ENCODE measurements at places on chromosomes 5 and 9.

DNA sequence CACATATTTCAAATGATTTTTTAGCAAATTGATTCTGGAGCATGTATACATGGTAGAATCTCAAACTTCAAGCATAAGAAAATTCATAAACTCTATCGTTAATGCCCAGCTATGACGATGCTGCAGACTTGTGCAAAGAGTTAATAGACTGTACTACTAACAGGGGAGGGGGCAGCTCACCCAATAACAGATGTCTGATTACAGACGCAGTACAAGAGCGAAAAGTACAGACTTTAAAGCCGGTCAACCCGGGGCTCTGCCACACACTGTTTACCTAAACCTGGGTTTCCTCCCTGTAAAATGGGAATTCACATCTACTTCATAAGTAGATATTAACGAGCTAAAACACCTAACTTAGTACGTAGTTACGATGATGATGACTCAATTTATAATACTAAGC is 651 bp downstream of the TRIM23 start:
- DNase-seq = no peak

GRCh38 chr5:139141446-139142204 is 56.5 kb downstream of the SIL1 start:
- DNase-seq = no peak

DNA sequence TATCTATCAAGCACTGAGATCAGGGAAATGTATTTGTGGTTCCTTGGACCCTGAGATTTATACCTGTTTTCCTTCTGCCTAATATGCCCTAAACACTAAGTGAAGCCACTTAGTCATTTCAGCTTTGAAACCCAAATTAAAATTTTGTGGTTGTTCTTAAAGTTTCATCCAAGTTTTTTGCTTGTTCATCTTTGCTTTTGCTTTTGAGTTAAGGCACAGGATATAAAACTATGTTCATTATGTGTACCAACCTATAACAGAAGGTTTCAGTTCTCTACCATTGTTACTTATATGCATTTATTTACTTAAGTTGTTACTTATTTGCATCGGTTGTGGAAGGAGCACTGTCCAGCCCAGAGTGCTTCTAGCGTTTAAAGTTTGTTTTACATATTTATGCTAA is 382.3 kb downstream of the PTPRD start:
- no peak for DNase-seq

- DNase-seq = no peak
Observed at GRCh38 chr9:73548201-73548600, 396.5 kb downstream of the ANXA1 start.

GRCh38 chr5:1107167-1108022 is 4.5 kb downstream of the SLC12A7 start:
- no peak for DNase-seq

DNA sequence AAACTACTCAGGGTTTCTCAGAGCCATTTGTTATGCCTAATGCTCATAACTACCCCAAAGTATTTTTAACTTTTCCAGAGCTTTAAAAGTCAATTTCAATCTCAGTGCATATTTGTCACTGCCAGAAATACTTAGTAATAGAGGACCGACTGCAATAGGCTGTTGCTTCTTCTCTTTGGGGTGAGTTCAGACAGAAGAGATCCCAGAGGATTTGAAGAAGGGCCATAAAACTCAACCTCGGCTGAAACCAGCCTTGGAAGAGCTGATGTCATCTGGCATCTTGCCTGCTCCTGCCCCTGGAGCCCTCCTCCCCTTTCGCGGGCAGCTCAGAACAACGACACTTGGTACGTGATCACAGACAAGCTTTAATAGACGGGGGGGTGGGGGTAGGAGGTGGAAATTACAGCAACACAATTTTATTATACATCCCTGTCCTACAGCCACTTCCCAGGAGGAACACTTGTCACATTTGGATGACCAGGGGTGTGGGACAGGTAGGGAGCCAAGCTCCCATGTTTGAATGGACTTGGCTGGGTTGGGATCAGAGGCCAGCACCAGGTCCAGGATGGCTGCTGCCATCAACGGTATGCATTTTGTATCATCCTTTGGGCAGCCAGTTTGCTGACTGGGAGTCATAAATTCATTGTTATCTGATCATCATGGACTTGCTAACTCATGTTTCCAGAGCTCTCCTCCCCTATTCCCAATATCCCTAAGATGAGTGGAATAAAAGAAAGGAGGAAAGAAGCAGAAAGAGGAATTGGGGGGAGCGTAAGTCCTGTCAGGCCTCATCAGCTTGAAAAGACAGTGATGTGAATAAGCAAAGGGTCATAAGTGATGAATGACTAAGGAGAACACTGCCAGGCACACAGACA is 186.6 kb upstream of the PANK3 start:
- DNase-seq = no peak

- DNase-seq = no peak
Observed at GRCh38 chr5:92594031-92594430, 987.0 kb downstream of the NR2F1-AS1 start.

DNA sequence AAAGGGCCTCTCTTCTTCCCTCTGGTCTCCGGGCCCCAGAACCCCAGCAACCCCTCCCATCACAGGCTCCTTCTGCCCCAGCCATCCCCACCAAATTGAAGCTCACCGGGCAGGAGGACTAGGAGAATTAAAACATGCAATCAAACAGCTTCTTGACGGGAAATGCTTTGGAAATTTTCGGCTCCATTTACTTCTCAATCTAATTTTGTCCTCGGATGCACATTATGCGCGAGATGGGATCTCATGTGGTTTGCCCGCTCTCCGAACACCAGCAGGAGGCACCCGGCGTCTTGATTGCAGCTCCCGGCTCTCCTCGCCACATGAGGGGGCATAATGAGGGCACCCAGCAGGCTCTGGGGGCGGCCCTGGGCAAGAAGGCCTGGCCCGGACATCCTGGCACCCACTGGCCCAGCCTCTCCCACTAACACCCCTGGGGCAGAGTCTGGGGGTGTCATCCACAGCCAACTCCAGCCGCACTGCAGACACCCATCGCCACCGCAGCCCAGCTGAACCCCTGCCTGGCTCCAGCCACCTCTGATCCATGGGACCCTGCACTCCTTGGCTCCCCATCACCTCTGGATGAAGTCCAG is 135.5 kb downstream of the PAX5 start:
- DNase-seq = no peak

- DNase-seq = no peak
Observed at GRCh38 chr5:127085796-127086195, 12.5 kb upstream of the C5orf63 start.

DNA sequence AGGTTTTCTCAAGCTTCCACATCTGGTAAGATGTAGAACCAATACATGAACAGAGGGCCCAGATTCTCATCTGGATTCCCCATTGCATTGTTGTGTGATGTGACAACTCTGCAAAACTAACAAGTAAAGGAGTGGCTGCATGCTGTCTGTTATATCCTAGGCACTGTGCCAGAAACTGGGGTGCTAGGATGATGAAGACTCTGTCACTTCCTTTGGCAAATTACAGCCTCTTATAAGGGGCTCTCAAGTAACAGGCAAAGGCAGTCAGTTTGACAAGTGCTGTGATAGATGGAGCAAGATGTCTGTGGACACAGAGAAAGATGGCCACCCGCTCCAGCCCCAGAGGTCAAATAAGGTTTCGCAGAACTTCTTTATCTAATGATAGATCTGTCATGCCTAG is 115.7 kb downstream of the PAPPA start:
- DNase-seq = no peak

DNA sequence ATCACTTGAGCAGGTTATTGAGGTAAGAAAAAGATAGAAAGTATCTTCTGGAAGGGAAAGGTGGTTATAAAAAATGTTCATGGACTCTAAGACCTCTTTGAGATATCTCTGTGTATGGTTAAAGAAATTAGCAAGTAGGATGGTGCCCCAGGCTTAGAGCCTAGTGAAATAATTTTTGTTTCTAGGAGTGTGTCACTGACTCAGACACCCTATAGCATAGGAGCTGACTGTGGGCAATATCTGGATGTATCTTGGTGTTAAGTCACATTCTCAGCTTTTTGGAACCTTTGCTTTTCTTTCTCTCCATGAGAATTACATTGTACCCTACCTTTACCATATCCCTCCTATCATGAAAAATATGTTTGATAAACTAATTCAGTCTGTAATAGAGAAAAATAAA is 12.0 kb downstream of the MACIR start:
- DNase-seq = no peak

DNA sequence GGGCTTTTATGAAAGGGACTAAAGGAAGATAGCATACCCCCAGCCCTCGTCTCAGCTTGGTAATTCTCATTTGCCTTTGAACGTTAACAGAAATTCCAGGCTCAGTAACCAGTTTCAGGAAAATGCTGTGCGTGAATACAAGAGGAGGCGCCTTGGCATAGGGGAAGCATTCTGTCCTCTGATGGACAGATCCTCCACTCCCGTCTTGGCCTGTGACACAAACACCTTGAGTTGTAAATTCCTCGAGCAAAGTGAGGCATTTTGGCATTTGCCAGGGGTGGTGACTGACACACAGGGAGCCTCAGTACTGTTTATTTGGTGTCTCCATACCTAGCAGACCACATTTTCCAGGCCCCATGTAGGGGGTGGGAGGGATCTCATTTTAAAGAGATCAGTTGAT is 44.8 kb downstream of the APTX start:
- DNase-seq = no peak

GRCh38 chr5:58786711-58787303 is 203.9 kb downstream of the RAB3C start:
- DNase-seq = no peak

DNA sequence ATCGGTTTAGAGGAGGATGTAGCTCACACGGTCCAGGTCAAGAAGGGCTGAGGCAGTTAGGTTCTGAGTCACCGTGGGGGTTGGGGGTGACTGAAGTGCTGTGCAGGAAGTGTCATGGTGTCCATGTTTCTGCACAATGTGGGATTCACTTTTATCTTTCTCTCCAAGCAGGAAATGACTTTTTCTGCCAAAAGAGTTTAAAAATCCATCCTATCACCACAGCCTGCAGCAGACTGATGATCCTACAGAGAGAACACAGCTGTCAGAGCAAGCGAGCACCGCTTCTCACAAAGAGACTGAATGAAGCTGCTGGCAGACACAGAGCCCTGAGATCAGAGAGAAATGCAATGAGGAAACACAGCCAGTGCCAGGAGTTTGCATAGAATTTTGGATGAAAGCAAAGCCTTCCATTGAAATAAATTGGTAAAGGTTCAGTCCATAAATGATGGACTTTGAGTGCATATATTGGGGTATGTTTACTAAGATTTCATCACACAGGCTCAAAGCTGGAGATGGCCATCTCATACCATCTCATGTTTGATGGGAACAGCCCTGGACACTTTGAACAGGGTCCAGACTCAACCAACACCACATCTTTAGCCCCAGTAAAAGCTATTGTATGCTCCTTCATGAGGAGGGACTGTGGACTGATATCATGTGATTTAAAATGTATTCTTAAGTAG is 213.9 kb upstream of the FBXL7 start:
- no peak for DNase-seq

GRCh38 chr5:6804766-6805501 is 91.7 kb downstream of the TENT4A start:
- DNase-seq = no peak

DNA sequence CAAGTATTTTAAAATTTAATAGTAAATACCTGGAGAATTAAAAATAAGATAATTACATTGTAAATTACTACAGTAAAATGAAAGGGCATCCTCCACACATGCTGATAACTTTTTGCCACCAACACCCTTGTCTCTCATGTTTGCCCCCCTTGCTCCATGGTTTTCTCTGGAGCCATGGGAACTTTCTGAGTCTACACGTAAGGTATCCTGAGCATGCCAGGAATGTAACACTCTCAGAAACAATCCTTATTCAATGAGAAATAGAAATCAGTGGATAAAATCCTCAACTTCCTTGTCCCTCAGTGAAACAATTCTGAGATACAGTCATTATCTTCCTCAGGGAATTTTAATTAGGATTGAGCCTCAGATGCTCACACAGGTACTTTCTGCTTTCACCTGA is 108.9 kb downstream of the IZUMO3 start:
- DNase-seq = no peak

DNA sequence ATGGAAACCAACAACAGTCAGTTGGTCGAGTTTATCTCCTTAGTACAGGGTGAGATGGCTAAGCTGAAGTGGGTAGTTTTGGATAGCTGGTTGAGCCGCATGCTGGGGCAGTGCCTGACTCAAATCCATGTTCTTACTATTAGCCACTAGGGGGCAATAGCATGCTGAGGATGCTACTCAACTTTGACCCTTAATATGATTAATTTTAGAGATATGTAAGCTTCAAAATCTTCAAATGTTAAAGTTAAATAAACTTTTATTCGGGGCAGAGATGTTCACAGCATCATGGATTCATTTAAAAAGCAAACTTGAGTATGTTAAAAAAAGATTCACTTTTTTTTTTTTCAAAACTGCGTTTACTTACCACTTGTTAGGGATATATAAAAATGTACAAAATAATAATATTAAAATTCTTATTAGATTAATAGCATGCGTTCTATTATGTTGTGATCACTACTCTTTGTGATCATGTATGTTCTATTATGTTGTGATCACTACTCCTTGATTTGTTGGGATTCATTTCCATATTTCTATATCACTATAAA is 57.0 kb downstream of the C9orf153 start:
- DNase-seq = peak; percentile 16

GRCh38 chr5:116970318-116970717 is 395.7 kb upstream of the SEMA6A start:
- no peak for DNase-seq

DNA sequence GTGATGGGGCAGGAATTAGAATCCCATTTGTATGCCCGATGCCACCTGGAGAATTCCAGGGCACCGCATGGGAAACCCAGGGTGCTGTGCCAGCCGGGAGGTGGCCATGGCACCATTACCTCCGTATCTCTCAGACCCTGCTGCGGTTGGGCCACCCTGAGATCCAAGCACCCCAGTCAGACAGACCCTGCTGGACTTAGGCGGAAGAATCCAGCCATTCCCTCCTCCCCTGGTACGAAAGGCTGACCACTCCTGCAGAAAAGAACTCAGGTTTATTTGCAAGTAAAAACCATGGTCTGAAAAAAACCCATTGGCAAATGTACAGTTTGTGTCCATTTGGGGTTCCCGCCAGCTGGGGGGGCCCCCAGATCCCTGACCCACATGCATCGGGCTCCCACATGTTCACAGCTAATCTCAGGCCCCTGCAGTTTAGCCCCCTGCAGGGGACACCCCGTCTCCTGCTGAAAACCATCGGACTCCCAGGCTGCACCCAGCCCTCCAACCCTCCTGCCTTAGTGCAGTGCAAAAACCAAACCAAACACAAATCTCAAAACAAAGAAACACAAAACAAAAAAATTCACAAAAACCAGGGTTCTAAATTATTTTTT is 23.6 kb upstream of the SARDH start:
- no peak for DNase-seq

DNA sequence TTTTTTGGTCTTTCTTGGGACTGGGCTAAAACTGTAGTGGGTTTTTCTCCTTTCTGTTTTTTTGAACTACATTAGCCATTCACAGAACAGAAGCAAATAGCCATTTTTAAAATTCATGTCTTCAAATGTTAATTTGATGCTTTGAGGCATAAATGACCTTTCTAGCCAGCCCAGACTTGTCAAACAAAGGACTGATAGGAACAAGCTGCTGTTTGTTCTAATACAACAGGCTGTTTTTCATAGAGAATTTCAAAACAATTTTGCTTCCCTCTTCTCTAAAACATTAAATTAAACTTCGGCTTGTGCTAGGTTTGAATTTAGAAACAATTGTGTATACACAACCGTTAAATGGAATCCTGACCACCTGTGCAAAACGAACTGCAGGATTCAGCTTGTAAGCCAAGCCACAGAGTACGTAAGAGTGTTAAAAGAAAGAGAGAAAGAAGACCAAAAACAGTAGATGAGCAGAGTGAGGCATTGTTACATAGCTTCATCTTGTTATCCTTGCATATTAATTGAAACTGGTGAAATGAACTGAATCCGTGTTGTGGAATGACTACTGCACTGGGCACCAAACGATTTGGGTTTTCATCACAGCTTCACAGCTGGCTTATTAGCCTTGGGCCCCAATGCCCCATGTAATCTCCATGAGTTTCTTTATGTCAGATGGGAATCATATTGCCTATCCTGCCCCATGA is 100.0 kb downstream of the ZSWIM6 start:
- no peak for DNase-seq

All from activated CD8-positive, alpha-beta memory T cell treated with anti-CD3 and anti-CD28 coated beads, Interleukin-2, amount 50 U/mL, for 4 hours (primary cell).